ENCODE measurements at places on chromosomes 12 and 14. TPM values are rescaled to one million over a fixed set of nuclear protein-coding genes. Genes with fewer than 3 reads are reported as not detected.

DNA sequence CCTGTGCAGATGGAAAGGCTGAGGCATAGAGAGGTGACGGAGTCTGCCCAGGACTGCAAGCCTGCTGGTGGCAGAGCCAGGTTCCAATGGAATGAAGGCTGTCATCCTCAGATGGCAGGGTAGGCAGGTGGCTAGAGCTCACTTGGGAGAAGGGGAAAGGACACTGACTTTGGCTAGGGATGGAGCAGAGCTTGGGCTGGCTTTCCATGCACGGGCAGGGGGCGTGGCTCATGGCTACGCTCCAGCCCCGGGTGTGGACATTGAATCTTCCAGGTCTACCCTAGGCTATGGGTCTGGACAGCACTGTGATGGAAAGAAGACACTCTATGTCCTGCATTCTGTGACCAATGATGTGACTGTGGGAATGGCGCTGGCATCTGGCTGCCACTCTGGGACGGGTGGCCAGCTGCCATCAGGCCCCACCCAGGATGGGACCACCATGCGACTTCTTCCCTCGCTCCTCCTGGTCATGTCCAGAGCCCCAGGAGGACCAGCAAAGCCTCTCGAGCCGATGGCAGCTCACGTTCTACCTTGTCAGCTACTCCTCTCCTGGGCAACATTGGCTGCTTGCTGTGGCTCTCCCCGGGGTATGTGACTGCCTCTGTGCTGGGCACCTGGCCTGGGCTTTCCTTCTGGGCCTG is 398.7 kb downstream of the TMEM121 start:
- no peak for DNase-seq

DNA sequence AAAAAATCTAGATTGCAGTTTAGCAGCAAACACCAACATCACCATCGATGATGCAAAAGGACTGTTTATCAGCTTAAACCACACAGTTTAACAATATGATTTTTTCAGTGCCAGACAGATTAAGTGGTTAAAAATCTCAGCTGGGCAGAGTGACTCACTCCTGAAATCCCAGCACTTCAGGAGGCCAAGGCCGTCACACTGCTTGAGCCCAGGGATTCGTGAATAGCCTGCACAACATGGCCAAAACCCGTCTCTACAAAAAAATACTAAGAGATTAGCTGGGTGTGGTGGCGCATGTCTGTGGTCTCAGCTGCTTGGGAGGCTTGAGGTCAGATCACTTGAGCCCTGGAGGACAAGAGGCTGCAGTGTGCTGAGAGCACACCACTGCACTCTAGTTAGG is 8.9 kb downstream of the RSRC2 start:
- no peak for DNase-seq

DNA sequence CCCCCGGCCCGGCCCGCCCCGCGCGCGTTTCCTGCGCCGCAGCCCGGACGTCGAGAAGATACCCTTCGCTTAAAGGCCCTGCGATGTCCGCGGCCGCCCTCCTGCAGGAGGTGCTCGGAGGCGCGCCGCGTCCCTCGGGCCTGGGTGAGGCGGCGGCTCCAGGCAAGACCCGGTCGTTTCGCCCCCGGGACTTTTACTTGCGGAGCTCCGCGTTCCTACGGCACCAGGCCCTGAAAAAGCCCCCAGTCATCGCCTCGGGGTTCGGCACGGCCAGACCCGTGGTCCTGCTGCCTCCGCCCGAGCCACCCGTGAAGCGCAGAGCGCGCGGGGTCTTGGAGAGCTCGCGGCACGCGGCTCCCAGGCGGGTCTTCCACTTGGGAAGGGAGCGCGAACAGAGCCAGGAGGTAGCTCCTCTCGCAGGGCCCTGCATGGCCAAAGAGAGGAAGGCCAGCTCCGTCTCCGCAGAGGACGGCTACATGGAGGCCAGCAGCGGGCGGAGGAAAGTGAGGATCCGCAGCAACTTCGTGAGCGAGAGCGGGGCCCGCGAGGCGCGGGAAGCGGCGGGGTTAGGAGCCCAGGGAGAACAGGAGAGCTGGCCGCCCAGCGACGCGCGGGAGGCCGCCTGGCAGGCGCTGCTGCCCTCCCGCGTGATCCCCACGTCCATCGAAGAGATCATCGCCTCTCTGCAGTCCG is 26.9 kb downstream of the TTC6 start:
- DNase-seq = no peak

GRCh38 chr12:40733871-40734270 is 41.6 kb downstream of the CNTN1 start:
- no peak for DNase-seq

GRCh38 chr14:52430474-52430873 is 116.4 kb downstream of the PTGER2 start:
- no peak for DNase-seq

- DNase-seq = no peak
Measured at GRCh38 chr12:87509237-87509820, 519.9 kb downstream of the C12orf50 start.

GRCh38 chr14:95054346-95055280 is 102.7 kb downstream of the DICER1 start:
- DNase-seq = no peak

Gene DGKA
- total RNA-seq = 431 TPM

Gene KRT82
- total RNA-seq = not detected

Gene VRTN
- not detected for total RNA-seq

Gene SIX6
- not detected for total RNA-seq

Gene AREL1
- 42.4 TPM for total RNA-seq

Gene KRT79
- not detected for total RNA-seq

Gene KRT5
- not detected for total RNA-seq

Gene POTEM
- not detected for total RNA-seq

Gene OR4E2
- 0.25 TPM for total RNA-seq

Gene C12orf60
- total RNA-seq = 2.4 TPM

Gene FGF23
- not detected for total RNA-seq
